Forelimb muscle (tissue), 1 donor: ENCODE measurements at places on chromosomes 11 and 22. TPM values are rescaled to one million over a fixed set of nuclear protein-coding genes. Genes with fewer than 3 reads are reported as not detected.

CCND1 gene
- 72.4 TPM for polyA plus RNA-seq

FIBIN gene
- polyA plus RNA-seq = 37.7 TPM

FAM227A gene
- polyA plus RNA-seq = 1.1 TPM

MUC2 gene
- 0.01 TPM for polyA plus RNA-seq
